Esophagus squamous epithelium (tissue), 5 donors: ENCODE measurements at places on chromosomes 3 and 15. TPM values are rescaled to one million over a fixed set of nuclear protein-coding genes. Genes with fewer than 3 reads are reported as not detected.

DNA sequence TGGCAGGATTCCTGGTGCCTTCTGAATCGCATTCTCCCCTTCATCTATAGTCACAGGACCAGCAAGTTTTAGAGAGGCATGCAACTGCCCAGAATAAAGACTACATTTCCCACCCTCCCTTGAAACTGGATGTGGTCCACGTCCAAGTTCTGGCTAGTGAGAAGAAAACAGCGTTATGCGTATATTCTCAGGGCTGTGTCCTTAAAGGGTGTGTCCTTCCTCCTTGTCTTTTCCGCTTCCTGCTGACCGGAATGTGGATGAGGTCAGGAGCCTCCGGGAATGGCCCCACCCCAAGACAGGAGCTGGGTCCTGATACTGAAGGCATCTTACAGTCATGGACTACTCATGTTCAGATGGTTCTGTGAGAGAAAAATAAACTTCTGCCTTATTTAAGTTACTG, 20.2 kb downstream of the CHST2 start:
- no peak for DNase-seq

- no peak for DNase-seq
Observed at GRCh38 chr3:22419261-22419660, 668.3 kb upstream of the ZNF385D start.

- DNase-seq = no peak
Observed at GRCh38 chr3:40310705-40311104, 1.2 kb downstream of the EIF1B start.

The A4GNT gene
- total RNA-seq = not detected

- no peak for DNase-seq
Observed at GRCh38 chr3:182710557-182711157, 82.6 kb upstream of the ATP11B start.

The CHDH gene
- total RNA-seq = 1.3 TPM

The MAGEL2 gene
- total RNA-seq = 0.06 TPM

GRCh38 chr3:188701485-188701969, 470.2 kb upstream of the TPRG1 start:
- no peak for DNase-seq

DNA sequence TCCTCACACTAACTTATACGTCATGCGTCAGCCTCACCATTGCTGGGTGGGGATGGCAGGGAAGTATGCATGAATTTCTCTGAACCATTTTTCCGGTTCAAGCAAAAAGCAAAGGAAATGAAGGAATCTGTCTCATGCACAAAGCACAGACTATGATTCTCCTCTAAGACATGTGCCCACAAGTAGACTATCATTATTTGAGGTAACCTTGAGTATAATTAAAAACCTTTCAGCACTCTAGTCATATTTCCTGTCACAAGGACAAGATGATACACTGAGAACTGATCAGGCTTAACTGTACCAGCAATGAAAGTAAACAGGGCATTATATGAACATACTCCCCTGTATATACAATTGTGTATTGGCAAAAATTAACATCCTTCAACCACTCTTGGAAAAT, 56.7 kb upstream of the TSC22D2 start:
- DNase-seq = no peak

The FETUB gene
- 0.26 TPM for total RNA-seq

The SLC51B gene
- not detected for total RNA-seq

The SNX1 gene
- 49.3 TPM for total RNA-seq

DNA sequence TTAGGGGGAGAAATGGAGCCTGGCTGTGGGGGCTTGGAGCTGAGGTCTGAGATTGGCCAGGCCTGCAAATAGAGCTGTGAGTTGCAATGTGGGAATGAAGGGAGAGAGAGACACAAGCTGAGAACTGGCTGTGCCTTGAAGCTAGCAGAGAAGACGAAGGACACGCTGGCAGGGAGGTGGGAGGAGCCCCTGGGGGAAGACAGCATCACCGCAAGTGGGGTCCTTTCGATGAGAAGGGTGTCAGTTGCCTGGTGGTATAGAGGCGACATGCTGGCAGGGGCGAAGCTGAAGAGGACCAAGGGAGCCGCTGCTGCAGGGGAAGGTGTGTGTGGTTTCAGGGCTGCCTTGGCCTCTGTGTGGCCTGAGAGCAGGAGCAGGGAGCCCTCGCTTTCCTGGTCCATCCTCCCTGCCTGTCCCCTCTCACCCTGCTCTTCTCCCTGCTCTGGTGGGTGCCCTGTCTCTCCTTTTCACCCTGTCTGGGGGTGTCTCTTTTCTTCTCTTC, 5.5 kb downstream of the RHCG start:
- no peak for DNase-seq

GRCh38 chr3:29178809-29179793, 101.8 kb upstream of the RBMS3 start:
- no peak for DNase-seq

The GP9 gene
- not detected for total RNA-seq

GRCh38 chr3:70703305-70704102, 391.1 kb upstream of the MDFIC2 start:
- no peak for DNase-seq

- no peak for DNase-seq
Observed at GRCh38 chr3:134075846-134076245, 46.1 kb upstream of the SLCO2A1 start.

DNA sequence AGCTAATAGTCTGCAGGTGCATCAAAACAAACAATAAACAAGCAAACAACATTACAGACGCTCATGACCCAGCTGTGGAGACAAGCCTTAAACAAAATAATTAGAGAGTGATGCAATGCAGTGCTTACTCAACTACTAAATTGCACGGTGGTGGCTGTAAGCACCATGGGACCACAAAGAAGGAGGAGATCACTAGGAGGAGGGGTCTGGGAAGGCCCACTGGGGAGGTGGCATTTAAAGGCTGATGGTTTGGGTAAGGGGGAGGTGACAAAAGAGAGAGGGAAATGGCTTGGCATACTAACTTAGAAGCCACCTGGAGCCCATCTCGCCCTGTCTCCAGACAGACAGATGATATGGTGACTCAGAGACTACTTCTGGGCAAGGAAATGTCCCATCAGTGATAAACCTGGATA, 516.7 kb downstream of the FOXP1 start:
- no peak for DNase-seq
